Bone marrow (tissue), 2 donors: ENCODE measurements at places on chromosomes 12 and 14.

- no peak for DNase-seq
These were observed 412.9 kb downstream of the RAD51B start for GRCh38 chr14:68232300-68233055.

DNA sequence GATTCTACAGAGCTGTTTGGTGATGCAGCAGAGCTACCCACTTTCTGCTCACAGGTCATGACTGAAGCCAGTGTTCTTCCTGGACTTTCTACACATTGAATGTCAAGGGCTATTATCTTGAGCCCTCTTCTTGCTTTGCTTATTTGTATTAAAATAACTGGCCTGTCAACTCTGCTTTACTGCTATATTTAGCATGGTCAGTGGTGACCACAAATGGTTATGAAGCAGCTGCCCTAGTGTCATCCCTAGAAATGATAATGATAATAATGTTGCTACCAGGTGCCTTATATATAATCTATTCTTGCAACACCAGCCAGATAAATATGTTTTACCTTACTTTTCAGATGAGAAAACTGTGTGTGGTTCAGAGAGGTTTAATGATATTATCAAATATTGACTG lies 2.6 kb upstream of the LRRC10 start:
- DNase-seq = no peak

DNA sequence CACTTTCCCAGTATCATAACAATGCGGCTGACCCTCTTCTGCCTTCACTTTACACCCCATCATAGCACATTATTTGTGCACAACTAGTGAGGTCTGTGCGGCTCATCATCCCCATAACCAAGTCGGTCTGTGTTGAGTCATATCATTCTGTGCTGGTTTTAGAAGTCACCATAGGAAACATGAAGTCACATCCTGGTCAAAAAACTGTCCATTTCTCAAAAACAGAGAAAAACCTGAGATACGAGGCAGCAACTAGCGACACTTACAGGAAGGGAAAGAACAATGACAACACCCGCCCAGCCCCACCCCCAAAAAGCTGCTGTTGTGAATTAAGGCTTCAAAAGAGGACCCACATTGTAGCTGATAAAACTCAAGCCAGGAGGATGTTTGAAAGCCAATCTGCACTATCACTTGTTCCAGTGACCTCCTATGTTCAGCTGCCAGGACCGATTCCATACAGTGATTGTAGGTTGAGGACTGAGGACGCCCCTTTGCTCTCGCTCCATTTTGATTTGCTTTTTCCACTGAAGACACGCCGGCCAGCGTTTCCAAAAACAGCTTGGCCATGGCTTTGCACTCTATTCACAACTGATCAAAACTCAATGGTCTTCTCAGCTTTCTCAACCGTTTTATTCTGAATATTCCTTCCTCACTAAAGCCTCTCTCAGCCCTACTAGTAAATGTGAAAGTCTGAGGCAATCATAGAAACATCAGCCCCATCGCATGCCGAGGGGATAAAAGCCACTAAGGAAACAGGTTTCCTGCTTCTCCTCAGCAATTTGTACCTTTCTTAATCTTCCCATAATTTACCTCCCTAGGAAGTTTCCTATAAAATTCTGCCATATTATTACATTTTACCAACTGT lies 87.5 kb downstream of the DUSP16 start:
- no peak for DNase-seq

- DNase-seq = no peak
These were observed 2.8 kb upstream of the RAD51AP1 start for GRCh38 chr12:4535871-4536270.

GRCh38 chr12:41140117-41140516 lies 48.0 kb upstream of the PDZRN4 start:
- no peak for DNase-seq
